ENCODE measurements at places on chromosomes 2 and 18.

DNA sequence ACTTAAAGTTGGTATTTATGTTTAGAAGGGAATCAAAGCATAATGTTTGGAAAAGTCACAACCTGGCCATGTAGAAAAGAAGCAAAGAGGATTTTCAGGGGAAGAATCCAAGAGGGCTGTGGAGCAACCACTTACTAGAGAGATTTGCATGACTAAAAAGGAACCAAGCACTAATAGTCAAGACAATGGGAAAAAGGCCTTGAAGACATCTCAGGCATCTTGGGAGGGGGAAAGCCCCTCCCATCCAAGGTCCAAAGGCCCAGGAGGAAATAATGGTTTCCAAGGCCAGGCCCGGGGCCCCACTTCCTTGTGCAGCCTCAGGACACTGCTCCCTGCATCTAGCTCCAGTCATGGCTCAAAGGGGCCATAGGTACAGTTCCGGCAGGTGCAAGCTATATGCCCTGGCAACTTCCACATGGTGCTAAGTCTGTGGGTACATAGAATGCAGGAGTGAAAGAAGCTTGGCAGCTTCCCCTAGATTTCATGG lies 128.1 kb downstream of the EIPR1 start:
- DNase-seq = no peak

- DNase-seq = peak; percentile 88
Measured at GRCh38 chr2:169363560-169364150, 1.3 kb upstream of the LRP2 start.

DNA sequence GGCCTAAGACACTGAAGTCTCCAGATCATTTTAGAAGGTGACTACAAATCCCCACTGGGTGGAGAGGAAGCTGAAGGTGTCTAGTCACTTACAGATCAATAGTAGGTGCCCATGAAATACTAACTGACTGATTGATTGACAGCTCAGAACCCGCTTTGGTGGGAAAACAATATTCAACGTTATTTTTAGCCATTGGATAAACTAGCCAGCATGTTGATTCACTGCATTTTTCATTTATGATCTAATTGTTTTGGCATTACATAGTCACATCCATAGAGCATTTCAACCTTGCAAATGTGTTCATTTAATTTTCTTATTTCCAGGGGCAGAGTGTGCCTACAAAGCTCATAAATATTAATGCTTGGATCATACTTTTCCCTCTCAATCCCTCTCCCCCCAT lies 162.3 kb downstream of the MREG start:
- DNase-seq = no peak

GRCh38 chr18:80246445-80247392 lies 595 bp downstream of the PARD6G start:
- DNase-seq = peak; percentile 48

- no peak for DNase-seq
Measured at GRCh38 chr2:38889575-38889974, at the start of gene ARHGEF33. Gene ARHGEF33 (plus strand): TSS chr2:38889875. CDS start chr2:38919448, 29,573 bp downstream.

GRCh38 chr2:158598862-158599517 lies 142.2 kb downstream of the PKP4 start:
- DNase-seq = no peak

GRCh38 chr2:140873915-140874531 lies 1256.8 kb downstream of the LRP1B start:
- DNase-seq = no peak

DNA sequence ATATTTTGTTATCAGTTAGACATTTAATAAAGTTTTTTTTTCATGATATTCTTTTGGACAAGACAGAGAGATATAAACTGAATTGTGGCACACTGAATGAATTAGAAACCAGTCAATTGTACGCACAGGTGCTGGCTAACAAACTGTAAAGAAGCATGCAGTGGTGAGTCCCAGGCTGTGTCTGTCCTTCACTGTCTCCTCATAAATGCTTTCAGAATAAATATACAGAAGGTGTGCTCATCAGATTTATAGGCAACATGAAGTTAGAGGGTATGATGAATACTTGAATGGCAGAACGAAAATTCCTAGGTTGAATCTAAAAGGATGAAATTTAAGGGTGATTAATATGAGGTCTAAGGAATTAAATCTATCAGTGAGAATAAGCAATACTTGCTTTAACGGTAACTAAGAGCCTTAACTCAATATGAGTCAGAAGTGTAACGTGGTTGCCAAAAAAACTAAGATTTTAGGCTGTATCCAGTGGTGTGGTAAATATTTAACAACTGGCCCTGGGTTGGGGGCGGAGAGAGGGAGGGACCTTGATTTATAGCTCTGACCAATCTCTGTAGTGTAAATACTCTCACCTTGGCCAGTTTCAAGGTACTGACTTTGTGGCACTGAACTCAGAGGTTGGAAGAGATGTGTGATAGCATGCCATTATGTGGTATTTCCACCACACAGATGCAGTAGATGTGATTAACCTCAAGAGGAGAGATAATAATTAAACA lies 41.9 kb upstream of the AAK1 start:
- no peak for DNase-seq

- DNase-seq = no peak
Measured at GRCh38 chr2:29270701-29271121, 155.5 kb downstream of the CLIP4 start.

- no peak for DNase-seq
Measured at GRCh38 chr2:27689424-27689823, 25.7 kb downstream of the SLC4A1AP start.

DNA sequence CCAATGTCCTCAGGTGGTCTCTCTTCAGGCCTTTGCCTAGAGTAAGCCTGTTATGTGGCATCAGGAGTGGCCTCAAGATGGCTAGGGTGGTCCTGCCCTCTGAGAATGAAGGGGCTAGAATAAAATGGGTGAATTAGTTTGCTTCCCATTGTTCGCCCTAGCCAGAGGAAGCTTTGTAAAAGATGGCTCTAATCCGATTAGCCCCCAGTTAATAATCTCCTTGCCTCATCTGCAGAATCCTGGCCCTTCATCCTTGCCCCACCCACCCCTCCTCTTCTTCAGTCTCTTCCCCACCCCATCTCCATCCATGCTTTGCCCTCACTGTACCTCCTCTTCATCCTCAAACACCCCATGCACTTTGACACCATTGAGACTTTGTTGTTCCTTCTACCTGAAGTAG lies 57.4 kb upstream of the LGALSL start:
- DNase-seq = no peak

GRCh38 chr2:119293254-119293653 lies 69.6 kb downstream of the STEAP3 start:
- DNase-seq = no peak

DNA sequence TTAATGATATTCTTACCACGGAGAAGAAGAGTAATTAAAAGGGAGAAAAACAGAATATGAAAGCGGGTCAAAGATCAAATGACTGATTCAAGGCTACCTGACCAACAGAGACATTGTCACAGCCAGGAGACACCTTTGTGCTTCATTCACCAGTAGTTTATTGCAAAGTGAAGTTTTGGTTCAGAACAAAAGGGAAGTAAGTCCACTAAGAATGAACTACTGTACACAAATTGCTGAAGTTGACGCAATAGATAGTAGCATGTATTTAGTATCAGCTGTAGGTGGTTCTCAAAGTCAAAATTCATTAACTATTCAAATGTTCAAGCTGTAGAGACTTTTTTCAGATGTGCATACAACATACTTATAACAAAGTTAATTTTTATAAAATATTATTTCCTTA lies 64.7 kb upstream of the COX7A2L start:
- DNase-seq = no peak

DNA sequence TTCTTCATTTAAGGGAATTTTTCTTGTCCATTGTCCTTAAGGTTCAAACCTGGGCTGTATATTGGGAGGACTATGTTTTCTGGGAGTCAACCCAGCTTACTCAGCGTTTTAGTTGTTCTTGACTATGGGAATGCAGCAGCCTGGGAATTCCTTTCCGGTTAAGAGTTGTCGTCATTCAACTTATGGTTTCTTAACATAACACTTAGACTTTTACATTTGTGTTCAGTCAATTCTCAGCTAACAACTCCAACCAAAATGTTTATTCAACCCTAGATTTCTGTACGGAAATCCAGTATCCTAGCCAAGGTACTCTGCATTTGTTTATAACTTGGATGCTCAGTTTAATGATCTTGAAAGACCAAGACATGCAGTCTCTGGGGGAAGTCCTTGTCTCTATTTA lies 960.9 kb downstream of the CBLN2 start:
- DNase-seq = no peak

GRCh38 chr2:226114436-226114835 lies 685.2 kb downstream of the IRS1 start:
- no peak for DNase-seq

DNA sequence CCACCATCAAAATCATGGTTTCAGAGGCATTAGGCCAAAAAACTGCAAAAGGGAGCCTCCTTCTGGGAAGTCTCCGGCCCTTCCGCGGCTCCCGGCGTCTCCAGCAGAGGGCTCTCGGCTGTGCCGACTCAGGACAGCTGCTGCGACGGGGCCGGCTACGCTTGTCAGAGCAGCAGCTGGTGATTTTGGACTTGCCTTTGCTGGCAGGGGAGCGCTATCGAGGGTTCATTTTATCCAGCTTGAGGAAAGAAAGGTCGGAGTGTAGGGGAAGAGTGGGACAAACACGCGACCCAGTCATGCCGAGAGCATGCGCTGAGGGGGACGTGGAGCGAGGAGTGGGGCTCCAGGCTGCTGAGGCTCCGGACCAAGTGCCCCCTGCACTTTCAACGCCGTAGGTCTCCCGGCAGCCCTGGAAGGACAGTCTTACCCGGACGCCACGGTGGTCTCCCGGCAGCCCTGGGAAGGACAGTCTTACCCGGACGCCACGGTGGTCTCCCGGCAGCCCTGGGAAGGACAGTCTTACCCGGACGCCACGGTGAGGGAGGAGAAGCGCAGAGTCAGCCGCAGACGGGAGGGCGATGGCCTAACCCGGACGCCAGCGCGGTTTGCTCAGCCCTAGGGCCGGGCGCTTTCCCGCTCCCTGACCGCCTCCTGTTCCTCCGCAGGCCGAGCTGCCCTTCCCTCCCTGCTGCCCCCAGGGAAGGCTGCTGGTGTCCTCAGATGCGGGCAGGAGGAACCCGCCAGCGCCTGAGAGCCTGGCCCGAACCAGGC lies 21.7 kb downstream of the DDX18 start:
- DNase-seq = peak; percentile 87

DNA sequence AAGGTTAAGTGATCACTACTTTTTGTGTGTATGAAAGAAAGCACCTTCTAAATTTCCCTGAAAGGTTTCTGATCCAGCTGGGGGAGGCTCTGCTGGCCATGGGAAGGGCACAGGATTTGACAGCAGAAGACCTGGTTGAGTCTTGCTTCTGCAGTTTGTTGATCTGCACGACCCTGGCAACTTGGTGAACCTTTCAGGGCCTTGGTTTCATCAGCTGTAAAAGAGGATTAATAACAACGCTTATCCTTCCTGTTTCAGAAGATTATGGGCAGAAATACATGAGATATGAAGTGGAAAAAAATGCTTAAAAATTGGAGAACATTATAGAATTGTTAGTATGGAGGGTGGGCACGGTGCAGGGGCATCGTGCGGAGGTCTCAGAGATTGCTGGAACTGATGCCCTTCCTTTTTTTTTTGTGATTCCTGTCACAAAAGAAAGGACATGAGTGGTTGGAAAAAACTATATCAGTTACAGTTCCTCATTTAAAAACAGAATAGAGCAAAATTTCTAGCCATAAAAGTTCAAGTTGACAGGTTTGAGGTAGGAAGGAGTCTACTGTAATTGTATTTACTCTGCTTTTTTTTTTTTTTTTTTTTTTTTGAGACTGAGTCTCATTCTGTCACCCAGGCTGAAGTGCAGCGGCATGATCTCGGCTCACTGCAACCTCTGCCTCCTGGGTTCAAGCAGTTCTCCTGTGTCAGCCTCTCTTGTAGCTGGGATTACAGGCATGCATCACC lies 47.4 kb downstream of the MFSD6 start:
- no peak for DNase-seq

GRCh38 chr2:175981551-175981950 lies 20.5 kb downstream of the LNPK start:
- DNase-seq = no peak

DNA sequence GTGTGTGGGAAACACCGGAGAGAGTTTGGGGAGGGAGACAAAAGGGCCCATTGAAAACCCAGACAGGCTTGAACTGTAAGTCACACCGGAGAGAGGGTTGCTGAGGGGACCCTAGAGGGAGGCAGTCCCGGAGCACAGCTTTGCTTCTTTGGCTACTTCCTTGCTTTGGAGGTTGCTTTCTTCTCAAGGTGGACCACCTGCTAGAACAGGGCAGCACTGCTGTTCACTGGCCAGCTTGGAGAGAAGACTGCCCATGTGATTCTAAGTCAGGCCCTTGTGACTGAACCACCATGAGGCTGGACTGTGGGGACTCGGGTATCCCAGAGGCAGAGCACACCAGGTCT lies 4.4 kb downstream of the ACTG2 start:
- DNase-seq = no peak

GRCh38 chr2:3479430-3480320 lies 39.7 kb downstream of the ADI1 start:
- no peak for DNase-seq

GRCh38 chr2:197908990-197909776 lies 104.8 kb downstream of the PLCL1 start:
- no peak for DNase-seq

GRCh38 chr2:65553504-65554074 lies 121.2 kb upstream of the SPRED2 start:
- no peak for DNase-seq

- DNase-seq = peak; percentile 73
Measured at GRCh38 chr2:101253013-101253702, 472 bp downstream of the CNOT11 start.

- DNase-seq = no peak
Measured at GRCh38 chr2:47300609-47301276, 102.2 kb upstream of the MSH2 start.

- no peak for DNase-seq
Measured at GRCh38 chr2:191696966-191697365, 19.0 kb downstream of the NABP1 start.

GRCh38 chr18:68532328-68532885 lies 182.5 kb downstream of the TMX3 start:
- DNase-seq = no peak

DNA sequence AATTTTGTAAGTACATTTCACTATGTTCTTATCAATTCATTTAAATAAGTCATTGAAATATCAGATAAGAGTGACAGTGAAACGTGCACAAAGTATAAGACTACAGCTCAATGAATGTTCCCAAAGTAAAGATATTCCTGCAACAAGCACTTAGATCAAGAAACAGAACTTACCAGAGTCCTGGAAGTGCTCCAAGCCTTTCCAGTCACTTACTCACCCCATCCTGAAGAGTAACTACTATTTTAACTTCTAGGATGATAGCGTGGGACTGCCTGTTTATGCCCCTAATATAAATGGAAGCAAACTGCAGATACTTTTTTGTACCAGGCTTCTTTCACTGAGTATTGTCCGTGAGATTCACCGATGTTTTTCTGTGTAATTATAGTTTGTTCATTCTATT lies 768.9 kb downstream of the SLC4A3 start:
- DNase-seq = no peak

All from thyroid gland (tissue), 4 donors.